ENCODE measurements at places on chromosomes 16 and 17. TPM values are rescaled to one million over a fixed set of nuclear protein-coding genes. Genes with fewer than 3 reads are reported as not detected.

Gene LGALS9B
- total RNA-seq: 1.9 TPM

Gene KIF18B
- total RNA-seq: 12.7 TPM

- no peak for DNase-seq
Observed at GRCh38 chr16:48361540-48362144, 23.6 kb downstream of the SIAH1 start.

Gene ASGR1
- total RNA-seq: not detected

GRCh38 chr16:70782237-70782636 lies 18.7 kb downstream of the VAC14 start:
- DNase-seq: no peak
